ENCODE measurements at places on chromosomes 7 and 10.

DNA sequence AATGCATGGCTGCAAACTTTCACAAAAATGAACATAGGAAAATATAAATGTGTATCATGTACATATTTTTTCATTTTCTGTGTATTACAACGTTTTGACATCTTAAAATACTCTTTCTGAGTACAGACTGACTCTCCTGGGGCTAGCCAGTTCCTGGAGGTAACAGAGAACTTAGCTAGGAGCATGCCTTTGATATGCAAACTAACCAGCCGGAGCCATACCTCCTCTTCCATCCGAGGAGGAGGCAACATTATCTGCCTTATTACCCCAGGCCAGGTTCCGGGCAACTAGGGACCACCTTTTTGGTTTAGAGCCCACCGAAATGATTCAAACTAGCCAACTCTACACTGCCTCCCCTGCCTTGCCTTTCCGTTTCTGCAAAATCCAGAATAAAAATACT, 33.7 kb upstream of the HECW1 start:
- no peak for DNase-seq

- no peak for DNase-seq
Observed at GRCh38 chr10:99395750-99396445, 34.5 kb downstream of the GOT1 start.

- no peak for DNase-seq
Observed at GRCh38 chr10:100723770-100724530, 21.4 kb upstream of the PAX2 start.

- no peak for DNase-seq
Observed at GRCh38 chr7:37901890-37902524, 14.6 kb downstream of the SFRP4 start.

GRCh38 chr10:52465202-52465601, 151.1 kb downstream of the DKK1 start:
- DNase-seq, result no peak
